ENCODE measurements at places on chromosomes 1 and 21.

GRCh38 chr1:207807690-207808321 lies 56.0 kb downstream of the CD46 start:
- DNase-seq, result no peak

DNA sequence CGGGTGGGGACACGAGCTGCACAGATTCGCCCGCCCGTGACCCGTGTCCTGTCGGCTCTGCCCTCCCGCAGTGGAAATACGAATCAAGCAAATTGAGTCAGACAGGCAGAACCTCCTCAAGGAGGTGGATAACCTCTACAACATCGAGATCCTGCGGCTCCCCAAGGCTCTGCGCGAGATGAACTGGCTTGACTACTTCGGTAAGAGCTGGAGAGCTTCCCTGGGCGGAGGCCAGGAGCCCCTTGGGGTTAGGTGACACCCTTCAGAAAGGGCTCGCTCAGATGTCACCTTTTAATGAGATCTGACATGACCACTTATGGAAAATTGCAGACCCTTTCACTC lies 489 bp downstream of the CDCA8 start:
- no peak for DNase-seq

DNA sequence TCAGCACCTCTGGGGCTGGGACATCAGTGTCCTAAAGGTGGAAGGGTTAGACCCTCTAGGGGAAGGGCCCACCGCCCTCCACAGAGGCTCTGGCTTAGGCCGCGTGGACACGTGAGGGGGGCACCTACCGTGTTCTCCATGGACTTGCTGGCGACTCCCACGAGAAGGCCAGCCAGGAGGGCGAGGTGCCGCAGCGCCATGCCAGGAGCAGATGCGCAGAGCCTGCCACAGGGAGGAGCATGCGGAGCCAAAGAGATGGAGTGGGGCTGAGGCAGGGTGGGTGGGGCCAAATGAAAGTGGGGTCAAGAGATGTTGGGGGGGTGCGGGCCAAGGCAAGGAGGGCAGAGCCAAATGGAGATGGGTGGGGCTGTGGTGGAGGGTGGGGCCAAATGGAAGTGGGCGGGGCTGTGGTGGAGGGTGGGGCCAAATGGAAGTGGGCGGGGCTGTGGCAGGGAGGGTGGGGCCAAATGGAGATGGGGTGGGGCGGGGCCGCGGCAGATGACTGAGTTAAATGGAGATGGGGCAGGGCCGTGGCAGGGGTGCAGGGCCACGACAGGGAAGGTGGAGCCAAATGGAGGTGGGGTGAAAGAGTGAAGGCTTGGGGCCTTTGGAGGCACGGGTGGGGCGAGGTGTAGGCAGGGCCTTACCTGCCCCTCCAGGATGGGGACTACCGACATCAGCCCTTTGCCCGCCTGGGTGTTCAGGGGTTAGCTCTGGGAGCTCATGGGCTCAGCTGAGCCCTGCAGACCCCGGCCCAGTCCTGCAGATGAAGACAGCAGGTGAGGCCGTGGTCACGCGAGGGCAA lies 17.4 kb upstream of the RNF223 start:
- no peak for DNase-seq

DNA sequence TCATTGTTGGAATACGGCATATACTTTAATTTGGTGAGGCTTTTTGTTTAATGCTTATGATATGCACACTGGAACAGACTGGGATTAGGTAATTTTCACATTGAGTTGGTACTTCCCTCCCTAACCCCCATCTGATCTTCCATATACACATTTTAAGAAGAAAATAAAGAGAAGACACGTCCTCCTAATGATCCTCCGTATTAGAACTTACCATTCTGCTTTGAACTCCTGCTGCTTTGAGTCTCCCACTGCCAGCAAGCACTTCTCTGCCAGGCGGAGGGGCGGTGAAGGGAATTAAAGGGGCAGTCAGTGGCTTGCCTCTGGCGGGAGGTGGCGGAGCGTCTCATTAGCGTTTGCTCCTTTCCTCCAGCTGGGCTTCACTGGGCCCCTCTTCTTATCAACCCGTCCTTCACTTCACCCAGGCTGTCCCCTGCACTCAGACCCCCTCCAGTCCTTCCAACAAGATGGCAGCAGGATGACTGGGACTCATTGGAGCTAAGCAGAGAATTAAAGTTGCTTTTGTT lies 433.4 kb downstream of the KIF26B start:
- DNase-seq, result no peak

DNA sequence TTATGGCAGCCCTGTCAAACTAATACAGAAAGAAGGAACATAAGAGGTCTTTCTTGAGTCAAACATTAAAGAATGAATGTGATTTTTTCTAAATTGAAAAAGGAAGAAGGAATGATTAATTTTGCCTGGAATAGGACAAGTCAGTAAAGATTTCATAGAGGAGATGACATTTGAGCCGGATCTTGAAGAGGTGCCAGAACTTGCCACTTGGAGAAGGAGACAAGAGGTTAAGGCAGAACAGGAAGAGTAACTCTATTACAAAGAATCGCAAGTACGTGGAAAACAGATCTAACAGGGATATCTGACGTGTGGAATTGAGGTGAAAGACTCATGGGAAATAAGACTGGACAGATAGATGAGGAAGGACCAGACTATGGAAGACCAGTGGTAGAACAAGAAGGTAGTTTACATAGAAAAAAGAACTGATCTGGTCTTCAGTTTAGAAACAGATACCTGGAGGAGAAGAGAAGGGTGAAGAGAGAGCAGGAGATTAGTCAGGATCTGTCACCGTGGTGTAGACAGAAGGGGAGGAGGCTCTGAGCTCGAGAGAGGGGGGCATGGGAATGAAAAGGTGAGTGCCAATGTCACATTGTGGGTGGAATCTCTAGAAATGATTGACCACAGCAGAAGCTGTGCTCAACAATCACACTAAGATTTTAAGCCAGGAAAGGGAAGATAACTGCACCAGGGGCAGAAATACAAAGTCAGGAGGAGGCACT lies 32.5 kb downstream of the RHOU start:
- DNase-seq, result no peak

- DNase-seq, result no peak
Observed at GRCh38 chr1:25711555-25712298, 88.3 kb upstream of the SELENON start.

DNA sequence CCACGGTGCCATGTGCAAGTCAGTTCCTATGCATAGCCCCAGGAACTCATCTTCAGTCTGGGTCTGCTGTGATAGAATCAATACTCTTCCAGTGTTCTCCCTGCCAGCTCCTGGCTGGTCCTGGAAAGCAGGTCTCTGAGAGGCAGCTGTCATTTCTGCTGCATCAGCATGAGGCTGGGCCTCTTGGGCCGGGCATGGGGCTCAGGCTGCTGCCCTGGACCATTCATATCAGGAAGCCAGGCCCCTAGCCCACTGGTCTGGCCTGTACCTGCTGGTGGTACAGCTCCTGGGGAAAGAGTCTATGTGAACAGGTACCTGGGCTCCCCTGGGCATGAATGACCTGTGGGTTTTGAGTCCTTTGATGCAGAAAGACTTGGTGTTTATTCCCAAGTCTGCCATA lies 173.6 kb upstream of the CSF3R start:
- no peak for DNase-seq

DNA sequence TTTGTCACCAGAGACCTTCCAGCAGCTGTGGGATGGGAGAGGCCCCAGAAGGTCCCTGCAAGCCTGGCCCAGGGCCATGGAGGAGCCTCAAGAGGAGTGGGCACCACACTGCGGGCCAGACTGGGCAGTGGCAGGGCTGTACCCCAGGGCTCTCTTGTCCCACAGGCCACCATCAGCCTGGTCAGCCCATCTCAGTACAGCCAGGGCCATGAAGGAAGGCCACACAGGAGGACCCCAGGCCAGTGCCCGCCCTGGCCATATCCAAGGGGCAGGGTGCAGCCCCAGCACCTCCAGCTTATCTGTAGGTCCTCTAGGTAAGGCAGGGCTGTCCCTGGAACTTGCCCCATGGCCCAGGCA lies 3.1 kb upstream of the GNB1 start:
- no peak for DNase-seq

- DNase-seq, result peak; percentile 63
Observed at GRCh38 chr1:54800899-54801759, at the start of gene TTC22. TSS of gene TTC22 (minus strand) at chr1:54801323. CDS start at chr1:54801163, 160 bp downstream.

DNA sequence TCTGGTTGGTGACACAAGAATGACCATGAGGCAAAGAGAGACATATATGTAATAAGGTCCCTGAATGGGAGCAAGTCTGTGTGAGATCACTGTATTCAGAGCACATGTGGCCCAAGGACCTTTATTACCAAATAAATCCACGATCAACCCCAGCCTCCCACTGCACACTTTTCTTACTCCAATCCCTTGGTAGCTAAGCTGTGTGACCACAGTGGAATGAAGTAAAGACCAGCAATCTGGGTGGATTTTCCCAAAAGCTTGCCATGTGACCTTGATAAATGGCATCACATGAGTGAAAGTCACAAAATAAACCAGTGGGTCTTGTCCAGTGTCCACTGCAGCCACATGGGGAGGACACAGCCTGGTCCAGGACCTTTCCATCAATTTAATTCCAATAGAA lies 36.7 kb upstream of the TLR5 start:
- DNase-seq, result no peak

DNA sequence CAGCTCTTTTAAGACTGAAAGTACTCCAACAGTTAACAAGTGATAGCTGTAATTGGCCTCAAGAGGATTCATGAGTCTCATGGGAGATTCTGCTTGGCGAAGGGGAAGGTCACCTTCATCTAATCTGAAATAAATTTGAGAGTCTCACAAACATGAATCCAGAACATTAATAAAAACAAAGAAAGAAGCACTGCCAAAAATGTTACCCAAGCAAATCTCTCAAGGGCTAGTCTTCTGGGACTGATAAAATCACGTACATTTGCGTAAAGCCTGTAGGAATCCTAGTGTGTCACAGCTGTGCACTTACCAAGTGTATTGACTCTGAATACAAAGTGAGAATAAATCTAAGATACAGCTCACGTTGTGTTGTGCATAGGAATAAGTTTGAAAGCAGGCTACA lies 21.2 kb upstream of the NUF2 start:
- DNase-seq, result peak; percentile 96

DNA sequence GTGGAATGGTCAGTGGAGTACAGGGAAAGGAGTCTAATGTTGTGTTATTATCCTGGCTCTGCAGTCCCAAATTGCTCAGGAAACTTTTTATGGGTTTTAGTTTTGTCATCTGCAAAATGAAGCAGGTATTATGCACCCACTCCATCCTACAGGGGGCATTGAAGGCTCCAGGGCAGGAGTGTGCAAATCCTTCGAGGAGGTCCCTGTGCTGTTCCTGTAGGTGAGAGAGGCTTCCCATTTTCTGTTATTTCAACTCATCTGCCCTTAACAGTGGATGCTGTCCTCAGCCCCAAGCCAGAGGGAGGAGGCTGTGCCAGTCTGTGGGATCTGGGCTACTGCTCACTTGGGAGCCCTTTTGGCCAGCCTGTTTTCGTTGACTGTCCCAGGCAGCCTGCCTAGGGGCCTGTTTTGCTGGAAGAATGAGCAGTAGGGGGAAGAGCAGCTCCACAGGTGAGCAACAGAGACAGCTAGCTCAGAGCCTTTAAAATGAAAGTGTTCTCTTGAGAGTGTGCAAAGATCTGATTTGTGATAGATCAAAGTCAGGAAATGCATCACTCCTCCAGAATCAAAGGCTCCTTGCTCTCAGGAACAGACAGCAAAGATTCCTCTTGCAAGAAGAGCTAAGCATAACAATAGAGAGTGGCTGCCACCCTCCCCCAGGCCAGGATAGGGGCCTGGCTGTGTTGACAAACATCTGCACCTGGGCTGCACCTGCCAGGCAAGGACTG lies 317.6 kb upstream of the PROX1 start:
- no peak for DNase-seq

GRCh38 chr1:43238991-43239469 lies 30.8 kb upstream of the TMEM125 start:
- DNase-seq, result peak; percentile 70

DNA sequence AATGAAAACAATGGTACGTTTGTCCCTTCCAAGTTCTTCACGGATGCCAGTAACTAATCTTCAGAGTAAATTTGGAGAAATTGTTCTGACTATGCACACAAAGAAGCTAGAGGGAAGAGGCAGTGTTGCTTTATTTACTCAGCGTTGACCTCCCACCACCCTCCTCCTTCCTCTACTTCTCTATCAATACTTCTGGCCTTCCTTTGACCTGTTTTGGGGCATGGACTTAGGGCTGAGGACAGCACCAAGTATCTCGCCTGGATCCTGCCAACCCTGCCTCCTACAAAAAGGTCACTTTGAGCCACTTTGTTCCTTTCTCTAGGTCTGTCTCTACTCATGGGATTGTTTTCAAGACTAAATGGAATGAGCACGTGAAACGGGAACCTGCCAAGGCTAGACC lies 282.6 kb downstream of the DSCAM start:
- no peak for DNase-seq

DNA sequence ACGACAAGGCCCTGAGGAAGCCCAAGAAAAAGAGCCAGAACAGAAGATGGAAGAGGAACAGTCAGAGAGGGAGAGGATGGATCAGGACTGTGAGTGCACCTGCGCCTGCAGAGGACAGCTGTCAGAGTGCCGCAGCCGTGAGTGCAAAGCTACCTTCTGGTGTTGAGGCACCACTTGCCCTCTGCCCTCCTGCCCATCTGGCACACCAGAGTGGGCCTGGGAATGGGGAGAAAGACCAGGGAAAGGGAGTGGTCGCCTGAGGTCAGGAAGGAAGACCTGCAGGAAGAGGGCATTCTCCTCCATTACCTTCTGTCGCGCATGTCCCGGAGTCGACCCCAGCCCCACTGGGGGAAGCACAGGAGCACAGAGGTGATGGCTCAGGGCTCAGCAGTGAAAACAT lies 26.2 kb downstream of the VASH2 start:
- no peak for DNase-seq

DNA sequence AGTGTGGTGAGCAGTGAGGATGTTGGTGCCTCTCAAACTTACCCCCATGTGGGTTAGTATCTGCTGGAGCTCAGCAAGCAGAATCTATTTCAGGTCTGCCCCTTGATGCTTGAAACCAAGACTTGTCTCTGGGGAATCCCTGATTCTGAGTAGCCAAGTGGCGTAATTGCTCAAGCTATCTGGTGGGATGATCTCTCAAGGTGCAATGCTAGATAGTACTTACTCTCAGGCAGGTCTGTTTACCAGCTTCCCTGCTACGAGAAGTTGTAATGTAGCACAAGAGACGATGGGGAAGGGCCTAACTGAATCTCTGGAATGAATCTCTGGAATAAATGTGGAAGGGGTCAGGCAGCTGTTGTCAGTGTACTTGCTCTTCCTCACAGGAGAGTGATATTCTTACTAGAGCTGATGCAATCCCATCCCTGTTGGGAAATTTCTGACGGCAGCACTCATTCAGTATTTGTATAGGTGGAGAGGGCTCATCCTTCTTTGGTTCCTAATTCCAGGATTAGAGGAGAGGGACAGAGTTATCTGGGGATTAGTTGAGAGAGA lies 65.4 kb downstream of the MACF1 start:
- DNase-seq, result peak; percentile 94

DNA sequence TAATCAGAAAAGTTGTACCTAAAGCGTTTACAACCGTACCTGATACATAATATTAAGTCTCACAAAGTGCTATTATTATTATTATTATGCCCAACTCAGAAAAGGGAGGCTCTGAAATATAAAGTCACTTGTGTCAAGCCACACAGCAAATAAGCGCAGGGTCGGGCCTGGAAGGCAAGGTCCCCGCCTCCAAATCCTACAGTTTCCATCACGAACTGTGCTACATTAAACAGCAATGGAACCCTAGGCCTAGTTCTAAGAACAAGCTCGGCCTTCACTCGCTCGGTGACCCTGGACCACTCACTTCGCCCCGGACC lies 549 bp downstream of the PARS2 start:
- DNase-seq, result peak; percentile 69

GRCh38 chr1:15418806-15419515 lies 9.3 kb downstream of the EFHD2 start:
- DNase-seq, result peak; percentile 40

GRCh38 chr1:67741121-67741520 lies 56.1 kb downstream of the GADD45A start:
- no peak for DNase-seq
